ENCODE measurements at places on chromosomes 7 and 10. TPM values are rescaled to one million over a fixed set of nuclear protein-coding genes. Genes with fewer than 3 reads are reported as not detected.

LBX1 gene
- polyA plus RNA-seq: not detected

MKI67 gene
- 0.05 TPM for polyA plus RNA-seq

BICC1 gene
- 0.14 TPM for polyA plus RNA-seq

ACBD5 gene
- polyA plus RNA-seq: 17.5 TPM

UFSP1 gene
- 0.57 TPM for polyA plus RNA-seq

CRHR2 gene
- not detected for polyA plus RNA-seq

- no peaks in the 10 kb centered on the region for H3K4me1 ChIP-seq
- no peak for DNase-seq
- H3K4me3 ChIP-seq: no peak overlapping the region
- H3K27me3 ChIP-seq: no peaks in the 10 kb centered on the region
These were observed 84.5 kb downstream of the FAM241B start for GRCh38 chr10:69714572-69714971.

- DNase-seq: peak; percentile 24
- H3K4me1 ChIP-seq: peaks cover 33% of the 10 kb centered on the region
- no peaks in the 10 kb centered on the region for H3K36me3 ChIP-seq
These were observed 1.6 kb upstream of the SEPHS1 start for GRCh38 chr10:13349463-13350274.

- H3K4me1 ChIP-seq: no peaks in the 10 kb centered on the region
- no peak for DNase-seq
- no peak overlapping the region for H3K4me3 ChIP-seq
- H3K36me3 ChIP-seq: peaks cover 3% of the 10 kb centered on the region
- H3K27me3 ChIP-seq: no peaks in the 10 kb centered on the region
These were observed 60.8 kb downstream of the PHTF2 start for GRCh38 chr7:77859343-77859742.

DNA sequence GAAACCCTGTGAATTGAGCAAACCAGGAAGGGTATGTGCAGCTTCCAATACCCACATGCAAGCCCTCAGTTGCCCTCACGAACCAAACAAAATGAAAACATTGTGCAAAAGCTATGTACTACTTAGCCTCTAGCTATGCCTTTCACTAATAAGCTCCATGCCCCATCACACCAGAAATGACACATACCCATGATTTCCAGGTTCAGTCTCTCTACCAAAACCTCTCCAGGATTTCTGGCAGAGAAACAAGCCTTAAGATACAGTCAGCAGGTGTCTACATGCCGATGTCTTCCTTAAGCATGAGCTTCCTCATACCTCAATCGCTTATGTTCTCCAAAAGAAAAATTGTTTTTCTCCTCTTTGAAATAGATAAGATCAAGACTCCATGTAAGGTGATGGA, 527.8 kb upstream of the AUTS2 start:
- no peak for DNase-seq
- H3K4me3 ChIP-seq: no peak overlapping the region
- no peaks in the 10 kb centered on the region for H3K4me1 ChIP-seq
- H3K27ac ChIP-seq: no peak overlapping the region
- no peaks in the 10 kb centered on the region for H3K36me3 ChIP-seq

DNA sequence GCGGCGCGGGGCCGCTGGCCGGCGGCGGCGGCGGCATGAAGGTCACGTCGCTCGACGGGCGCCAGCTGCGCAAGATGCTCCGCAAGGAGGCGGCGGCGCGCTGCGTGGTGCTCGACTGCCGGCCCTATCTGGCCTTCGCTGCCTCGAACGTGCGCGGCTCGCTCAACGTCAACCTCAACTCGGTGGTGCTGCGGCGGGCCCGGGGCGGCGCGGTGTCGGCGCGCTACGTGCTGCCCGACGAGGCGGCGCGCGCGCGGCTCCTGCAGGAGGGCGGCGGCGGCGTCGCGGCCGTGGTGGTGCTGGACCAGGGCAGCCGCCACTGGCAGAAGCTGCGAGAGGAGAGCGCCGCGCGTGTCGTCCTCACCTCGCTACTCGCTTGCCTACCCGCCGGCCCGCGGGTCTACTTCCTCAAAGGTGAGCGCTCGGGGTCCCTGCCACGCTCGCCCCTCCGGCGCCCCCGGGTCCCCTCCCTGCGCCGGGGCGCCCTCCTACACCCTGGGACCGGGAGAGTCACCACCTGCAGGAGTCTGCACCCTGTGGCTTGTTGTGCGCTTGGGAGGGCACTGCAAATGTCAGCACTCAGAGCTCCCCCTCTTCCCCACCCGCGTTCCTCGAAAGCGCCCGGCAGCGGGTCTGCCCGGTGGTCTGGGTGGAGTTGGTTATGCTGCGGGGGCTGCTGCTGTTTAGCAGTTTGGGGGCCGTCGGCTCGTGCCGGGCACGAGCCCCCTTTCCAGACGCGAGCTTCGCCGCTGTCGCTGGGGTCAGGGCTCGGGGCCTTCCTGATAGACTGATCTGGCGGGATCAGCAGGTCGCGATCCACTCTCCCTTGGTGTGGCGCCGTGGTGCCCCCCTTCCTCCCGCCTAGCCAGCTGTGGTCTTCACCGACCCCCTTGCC, 627 bp downstream of the DUSP5 start:
- no peak overlapping the region for H3K27ac ChIP-seq
- peaks cover 57% of the 10 kb centered on the region for H3K4me1 ChIP-seq
- peak; percentile 47 for DNase-seq

DNA sequence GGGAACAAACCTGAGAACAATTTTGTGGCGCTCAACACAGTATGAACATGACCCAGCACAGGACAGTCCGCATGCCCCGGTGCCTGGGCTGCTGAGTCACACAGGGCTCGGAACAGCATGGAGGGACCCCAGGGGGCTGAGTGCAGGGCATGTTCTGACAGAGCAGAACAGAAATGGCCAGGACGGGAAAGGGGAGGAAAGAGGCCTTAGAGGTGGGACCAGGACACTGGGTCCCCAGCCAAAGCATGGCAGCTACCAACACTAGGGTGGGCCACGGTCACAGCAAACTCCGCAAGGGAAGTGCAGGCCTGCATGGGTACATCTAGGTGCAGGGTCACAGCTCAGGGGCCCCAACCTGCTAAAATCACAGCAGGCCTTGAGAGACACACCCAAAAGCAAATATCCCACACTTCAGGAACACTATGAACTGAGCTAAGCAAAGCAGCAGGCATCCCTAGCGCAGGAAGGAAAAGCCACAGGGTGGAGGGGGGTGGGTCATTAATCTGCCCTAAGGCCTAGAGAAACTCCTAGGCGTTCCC, 5.6 kb downstream of the IMPDH1 start:
- H3K36me3 ChIP-seq: peaks cover 56% of the 10 kb centered on the region
- peak overlapping the region; percentile 64 for H3K27ac ChIP-seq
- H3K27me3 ChIP-seq: no peaks in the 10 kb centered on the region
- H3K4me3 ChIP-seq: peak overlapping the region; percentile 80

- H3K27me3 ChIP-seq: no peaks in the 10 kb centered on the region
- no peaks in the 10 kb centered on the region for H3K4me1 ChIP-seq
- H3K4me3 ChIP-seq: no peak overlapping the region
- H3K36me3 ChIP-seq: peaks cover 85% of the 10 kb centered on the region
- DNase-seq: no peak
These were observed 82.4 kb upstream of the TRIL start for GRCh38 chr7:29040579-29040925.

- H3K27ac ChIP-seq: peak overlapping the region; percentile 59
- no peaks in the 10 kb centered on the region for H3K36me3 ChIP-seq
- H3K27me3 ChIP-seq: no peaks in the 10 kb centered on the region
- H3K4me3 ChIP-seq: peak overlapping the region; percentile 40
- DNase-seq: peak; percentile 97
These were observed 244.7 kb downstream of the PTEN start for GRCh38 chr10:88108115-88108610.

- H3K4me1 ChIP-seq: no peaks in the 10 kb centered on the region
- no peaks in the 10 kb centered on the region for H3K27me3 ChIP-seq
- no peak overlapping the region for H3K27ac ChIP-seq
- DNase-seq: no peak
- H3K4me3 ChIP-seq: no peak overlapping the region
These were observed 19.8 kb downstream of the KBTBD2 start for GRCh38 chr7:32871624-32872371.

- H3K27ac ChIP-seq: no peak overlapping the region
- DNase-seq: no peak
- H3K4me1 ChIP-seq: peaks cover 23% of the 10 kb centered on the region
These were observed 115.7 kb downstream of the ICA1 start for GRCh38 chr7:8146106-8146787.

DNA sequence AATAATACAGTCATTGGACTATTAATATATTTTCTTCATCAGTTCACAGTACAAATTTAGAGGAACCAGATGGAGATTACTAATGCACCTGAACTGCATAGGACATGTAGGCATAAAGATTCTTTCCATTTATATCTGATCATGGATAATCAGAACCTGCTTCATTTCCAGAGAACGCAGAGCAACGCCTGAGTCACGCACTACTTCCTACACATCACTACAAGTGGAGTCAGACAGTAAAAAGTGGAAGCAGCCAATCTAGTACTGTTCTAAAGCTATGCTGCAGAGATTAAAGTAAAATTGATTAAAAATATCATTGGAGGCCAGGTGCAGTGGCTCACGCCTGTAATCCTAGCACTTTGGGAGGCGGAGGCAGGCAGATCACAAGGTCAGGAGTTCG, 43.3 kb downstream of the BRI3 start:
- H3K27me3 ChIP-seq: no peaks in the 10 kb centered on the region
- H3K4me1 ChIP-seq: no peaks in the 10 kb centered on the region
- H3K36me3 ChIP-seq: no peaks in the 10 kb centered on the region
- no peak overlapping the region for H3K27ac ChIP-seq
- H3K4me3 ChIP-seq: no peak overlapping the region

All from CD14-positive monocyte (primary cell).